Pulmonary artery endothelial cell (primary cell): ENCODE measurements at places on chromosomes 2 and 18. TPM values are rescaled to one million over a fixed set of nuclear protein-coding genes. Genes with fewer than 3 reads are reported as not detected.

DNA sequence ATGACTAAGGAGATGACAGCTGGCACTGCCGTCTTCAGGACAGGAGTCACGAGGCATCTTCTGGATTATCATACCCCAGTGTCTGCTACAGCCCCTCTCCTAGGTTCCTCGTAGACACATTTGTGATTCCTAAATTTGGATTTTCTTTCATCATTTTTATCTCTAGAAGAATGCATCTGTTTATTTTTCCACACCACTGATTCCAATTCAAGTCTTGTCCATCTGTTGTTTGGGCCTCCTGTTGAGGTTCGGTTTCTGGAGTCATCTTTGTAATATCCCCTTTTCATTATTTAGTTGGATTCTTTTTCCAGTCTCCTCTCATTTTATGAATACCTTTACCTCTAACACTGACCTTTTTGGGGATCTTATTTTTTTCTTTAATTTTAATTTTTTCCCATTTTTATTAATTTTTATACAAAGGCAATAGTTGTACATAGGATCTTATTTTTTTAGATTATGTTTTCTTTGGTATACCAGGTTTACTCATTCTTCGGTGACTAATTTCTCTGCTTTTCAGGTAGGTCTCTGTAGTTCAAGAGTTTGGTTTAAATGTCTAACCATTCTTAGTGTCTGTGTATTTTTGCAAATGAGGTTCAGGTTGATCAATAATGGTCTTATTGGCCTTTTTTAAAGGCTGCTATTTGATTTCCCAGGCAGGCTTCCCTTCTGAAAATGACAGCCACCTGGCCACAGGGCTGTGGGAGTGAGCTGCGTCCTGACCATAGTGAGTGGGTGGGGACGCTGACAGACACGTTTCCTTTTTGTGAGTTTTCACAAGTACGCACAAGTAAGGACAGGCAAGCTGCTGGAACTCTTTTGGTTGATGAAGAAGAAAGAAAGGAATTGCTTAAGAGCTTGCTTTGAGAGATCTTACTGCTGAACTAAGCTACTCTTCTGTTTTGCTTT is 34.5 kb downstream of the FARP2 start:
- DNase-seq: no peak

CTNNA2 gene
- total RNA-seq: not detected in 2 replicates

USP37 gene
- total RNA-seq: 7.9 and 11.8 TPM in 2 replicates

DNA sequence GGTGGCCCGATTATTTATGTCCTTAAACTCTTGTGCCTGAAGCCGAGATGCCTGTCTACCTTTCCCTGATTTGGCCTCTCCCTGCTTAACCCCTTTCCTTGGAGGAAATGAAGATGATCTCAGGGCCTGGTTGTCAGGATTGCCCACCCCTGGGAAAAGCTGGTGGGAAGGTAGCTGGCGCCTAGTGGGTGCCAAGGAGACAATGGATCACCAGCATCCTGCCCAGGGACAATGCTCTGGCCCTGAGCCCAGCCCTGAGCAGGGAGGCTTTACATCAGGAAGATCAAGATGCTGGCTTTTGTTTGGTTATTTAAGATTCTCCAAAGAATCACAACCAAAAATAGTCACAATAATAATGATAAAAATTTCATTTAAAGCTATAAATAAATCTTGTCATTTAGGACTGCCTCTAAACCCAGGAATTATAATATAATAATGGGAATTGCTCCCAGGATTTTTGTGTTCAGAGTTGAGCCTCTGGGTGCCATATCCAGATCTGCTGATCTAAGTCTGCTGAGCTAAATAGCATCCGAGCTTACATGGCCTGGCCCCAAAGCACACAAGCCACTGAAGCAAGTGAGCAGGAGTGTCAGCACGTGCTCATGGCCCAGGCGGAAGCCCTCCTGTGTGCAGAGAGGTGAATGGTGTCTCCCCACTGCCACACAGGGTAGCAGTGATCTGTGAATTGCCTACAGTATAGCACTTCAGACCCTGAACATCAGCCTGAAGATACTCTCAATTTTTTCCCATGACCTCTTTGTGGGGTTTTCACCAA is 57.8 kb upstream of the MAP3K20 start:
- no peak for DNase-seq

ZNF638 gene
- total RNA-seq: 93.0 and 131 TPM in 2 replicates

- no peak for DNase-seq
Measured at GRCh38 chr2:144629935-144630334, 110.0 kb upstream of the ZEB2 start.

MAB21L4 gene
- total RNA-seq: not detected in 2 replicates

DNA sequence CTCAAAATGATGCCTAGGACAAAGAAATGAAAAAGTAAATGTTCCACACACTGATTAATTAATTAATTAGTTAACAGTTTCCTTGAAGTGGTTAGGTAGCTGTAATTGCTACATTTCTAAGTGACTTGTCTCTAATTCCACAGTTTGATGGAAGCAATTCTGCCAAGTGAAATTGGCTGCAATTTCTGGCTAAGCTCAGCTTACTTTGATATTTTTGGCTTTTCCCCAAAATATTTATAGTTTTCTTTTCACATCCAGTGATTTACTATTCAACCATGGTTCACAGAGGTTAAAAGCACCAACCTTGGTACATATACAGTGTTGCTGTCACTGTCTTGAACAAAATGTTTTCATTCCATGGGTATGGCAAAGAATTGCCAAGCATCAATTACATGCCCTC is 459.5 kb upstream of the CDH20 start:
- peak; percentile 17 for DNase-seq

CUL3 gene
- total RNA-seq: 62.7 and 62.8 TPM in 2 replicates

DNA sequence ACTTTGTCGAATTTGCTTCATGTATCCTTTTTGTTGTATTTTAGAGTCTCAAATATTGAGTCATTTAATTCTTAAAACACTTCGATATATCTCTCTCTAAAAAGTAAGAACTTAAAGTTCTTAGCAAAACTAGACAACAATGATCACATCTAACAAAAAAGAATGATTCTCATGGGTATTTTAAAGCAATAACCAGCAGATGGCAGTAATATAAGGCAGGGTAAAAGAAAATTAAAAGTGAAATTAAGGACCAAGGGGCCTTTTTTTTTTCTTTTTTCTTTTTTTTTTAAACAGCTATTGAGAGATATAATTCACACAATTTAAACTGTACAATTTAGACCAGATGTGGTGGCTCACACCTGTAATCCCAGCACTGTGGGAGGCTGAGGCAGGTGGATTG is 9.9 kb upstream of the AOX1 start:
- DNase-seq: no peak

NEB gene
- 0.40 and 0.92 TPM in 2 replicates for total RNA-seq

DNA sequence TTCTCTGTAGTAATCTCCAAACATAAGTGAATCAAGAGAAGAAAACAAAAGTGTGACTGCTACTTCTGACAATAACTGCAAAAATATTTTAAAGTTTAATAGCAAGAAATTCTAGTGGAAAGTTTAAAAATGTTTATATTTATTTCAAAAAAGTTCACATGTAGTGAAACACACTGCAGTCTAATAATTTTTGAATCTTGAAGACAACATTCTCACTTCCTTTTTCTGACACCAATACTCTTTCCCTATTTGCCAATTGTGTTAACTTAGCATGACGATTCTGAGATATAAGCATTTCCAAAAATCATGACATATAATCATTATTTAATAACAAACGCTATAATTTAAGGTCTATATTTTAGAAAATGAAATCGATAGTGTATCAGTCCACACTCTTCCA is 429.1 kb upstream of the PKDCC start:
- DNase-seq: no peak

HOXD13 gene
- total RNA-seq: not detected in 2 replicates

LMAN1 gene
- total RNA-seq: 135 and 167 TPM in 2 replicates

GRCh38 chr2:146366276-146366675 is 1478.6 kb upstream of the ACVR2A start:
- no peak for DNase-seq

TNFRSF11A gene
- total RNA-seq: 3.3 and 3.5 TPM in 2 replicates

ETAA1 gene
- 13.7 and 15.0 TPM in 2 replicates for total RNA-seq

LCT gene
- total RNA-seq: not detected in 2 replicates

GRCh38 chr18:36284268-36284667 is 13.2 kb upstream of the FHOD3 start:
- no peak for DNase-seq
